ENCODE measurements at places on chromosomes 11 and 22.

DNA sequence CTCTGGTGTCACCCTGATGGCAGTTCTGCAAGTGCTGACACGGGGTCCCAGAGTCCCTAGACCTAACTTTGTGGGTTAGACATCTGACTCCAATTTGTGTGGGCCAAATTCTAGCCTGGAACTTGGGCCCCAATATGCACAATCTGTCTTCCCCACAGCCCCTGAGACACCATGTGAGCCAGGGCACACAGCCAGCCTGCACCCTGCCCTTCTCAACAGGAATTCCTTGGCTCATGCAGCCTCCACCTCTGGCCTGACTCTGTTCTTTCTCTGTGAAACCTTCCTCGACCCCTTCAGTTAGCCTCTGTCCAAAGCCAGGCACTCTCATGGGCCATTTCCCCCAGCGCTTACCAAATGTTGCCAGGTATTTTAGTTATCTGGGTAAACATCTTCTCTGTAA, 59.1 kb upstream of the POU2AF1 start:
- DNase-seq: no peak

- DNase-seq: no peak
Measured at GRCh38 chr22:24994070-24994763, 41.7 kb downstream of the KIAA1671 start.

DNA sequence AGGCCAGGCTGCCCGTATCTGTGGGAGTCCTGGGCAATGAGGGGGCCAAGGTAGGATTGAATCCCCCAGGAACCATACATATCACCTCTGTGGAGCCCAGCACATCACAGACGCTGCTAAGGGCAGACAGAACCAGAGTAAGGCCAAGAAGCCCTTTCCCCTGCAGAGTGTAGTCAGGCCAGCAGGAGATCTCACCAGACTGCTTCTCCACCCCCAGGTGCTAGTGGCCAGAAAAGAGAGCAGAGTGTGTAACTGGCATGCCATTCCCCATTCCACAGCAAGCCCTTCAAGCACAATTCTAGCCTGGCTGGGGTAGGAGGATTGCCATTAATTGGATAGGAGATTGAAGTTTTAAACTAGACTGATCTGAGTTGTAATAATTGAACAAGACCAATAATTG, 28.0 kb upstream of the FCHSD2 start:
- no peak for DNase-seq

GRCh38 chr22:41951898-41952474, at the start of gene SMIM45:
TSS of gene SMIM45 (plus strand) at chr22:41952150.
- no peak for DNase-seq

DNA sequence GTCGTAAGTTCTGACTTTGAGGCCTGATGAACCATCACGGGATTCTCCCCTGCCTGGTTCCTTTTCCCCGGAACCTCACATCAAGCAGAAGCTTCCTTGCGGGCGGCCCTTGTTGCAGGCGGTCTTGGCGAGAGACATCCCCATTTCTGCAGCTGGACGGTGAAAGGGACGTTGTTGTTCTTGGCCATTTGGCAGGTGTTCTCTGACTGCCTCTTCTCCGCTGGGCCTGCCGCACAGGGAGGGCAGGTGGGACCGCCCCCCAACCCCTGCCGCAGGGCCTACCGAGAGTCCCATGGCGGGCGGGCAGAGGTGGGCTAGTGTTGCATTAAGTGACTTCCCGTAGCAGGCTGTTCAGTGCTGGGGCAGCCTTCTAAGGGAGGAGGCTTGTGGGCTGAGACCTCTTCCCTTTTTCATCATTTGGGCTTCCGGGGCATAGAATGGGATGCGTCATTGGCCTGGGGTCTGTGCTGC, 26.9 kb upstream of the GRAMD4 start:
- DNase-seq: no peak
